Urinary bladder (tissue), 4 donors: ENCODE measurements at places on chromosomes 2 and 18. TPM values are rescaled to one million over a fixed set of nuclear protein-coding genes. Genes with fewer than 3 reads are reported as not detected.

The EMX1 gene
- total RNA-seq, result not detected

The ACTR2 gene
- 145 TPM for total RNA-seq

The GPBAR1 gene
- 1.6 TPM for total RNA-seq

The DTNA gene
- 31.7 TPM for total RNA-seq

The COLEC12 gene
- total RNA-seq, result 92.7 TPM

The UGT1A8 gene
- total RNA-seq, result 0.16 TPM

The PDE1A gene
- 49.9 TPM for total RNA-seq

DNA sequence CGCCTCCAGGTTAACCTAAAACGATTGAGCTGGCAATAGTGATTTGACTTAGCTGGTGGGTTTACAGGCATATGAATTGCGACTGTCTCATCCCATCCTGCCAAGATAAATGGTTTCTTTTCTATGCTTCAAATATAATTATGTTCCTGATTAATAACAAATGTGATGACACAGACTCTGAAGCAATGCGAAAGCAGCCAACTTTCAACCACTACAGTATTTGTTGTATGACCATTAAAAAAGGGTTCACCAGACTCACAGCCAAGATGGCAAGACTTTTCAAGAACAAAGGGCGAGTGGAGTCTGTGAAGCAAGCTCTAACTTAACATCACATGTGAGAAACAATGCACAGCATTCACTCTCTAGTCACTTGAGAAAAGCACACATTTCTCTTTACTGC is 186.6 kb downstream of the PID1 start:
- no peak for DNase-seq

DNA sequence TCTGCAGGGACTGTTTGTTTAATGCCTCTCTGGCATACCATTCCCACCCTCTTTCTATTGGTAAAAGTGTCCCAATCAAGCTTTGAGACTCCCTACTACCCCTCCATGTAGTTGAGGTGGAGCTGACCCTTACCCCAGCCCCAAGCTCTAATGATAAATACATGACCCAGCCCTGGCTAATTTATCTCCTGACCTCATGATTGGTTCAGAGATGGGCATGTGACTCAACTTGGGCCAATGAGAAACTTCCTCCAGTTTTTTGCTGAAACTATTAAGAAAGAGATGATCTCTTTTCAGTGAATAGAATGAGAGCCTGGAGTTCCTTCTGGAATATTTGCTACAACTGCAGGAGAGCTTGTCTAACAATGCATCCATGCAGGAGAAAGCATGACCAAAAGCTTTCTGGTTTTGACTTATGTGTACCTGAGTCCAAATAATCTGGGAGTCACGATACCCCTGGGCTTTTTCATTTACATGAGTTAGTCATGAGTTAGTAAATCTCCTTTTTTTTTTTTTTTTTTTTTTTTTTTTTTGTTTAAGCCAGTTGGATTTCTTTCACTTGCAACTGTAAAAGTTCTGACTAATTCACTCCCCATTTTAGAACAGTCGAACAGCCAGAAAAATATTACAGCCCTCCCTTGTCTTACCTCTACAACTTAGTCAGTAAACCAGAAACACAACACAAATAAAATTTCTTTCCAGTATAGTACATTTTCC is 66.5 kb upstream of the TLK1 start:
- no peak for DNase-seq

DNA sequence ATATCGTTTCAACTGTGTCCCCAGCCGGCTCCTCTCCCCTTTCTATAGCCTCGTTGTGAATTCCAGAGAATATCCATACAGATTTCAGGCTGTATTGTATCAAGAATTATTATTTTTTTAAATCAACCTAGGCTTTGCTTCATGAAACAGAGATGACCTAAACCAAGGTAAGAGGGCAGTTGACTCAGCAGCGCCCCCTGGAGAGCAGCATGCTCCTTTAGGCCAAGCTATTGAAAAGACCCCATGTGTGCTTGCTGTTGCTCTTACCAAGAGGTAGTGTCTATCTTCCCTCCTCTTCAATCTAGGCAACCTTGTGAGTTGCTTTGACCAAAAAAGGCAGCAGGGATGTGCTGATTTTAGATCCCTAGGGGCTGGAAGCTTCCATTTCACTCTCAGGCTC is 426.7 kb upstream of the SMIM21 start:
- no peak for DNase-seq

- no peak for DNase-seq
These were observed 654 bp downstream of the PIK3C3 start for GRCh38 chr18:41955688-41956087.

DNA sequence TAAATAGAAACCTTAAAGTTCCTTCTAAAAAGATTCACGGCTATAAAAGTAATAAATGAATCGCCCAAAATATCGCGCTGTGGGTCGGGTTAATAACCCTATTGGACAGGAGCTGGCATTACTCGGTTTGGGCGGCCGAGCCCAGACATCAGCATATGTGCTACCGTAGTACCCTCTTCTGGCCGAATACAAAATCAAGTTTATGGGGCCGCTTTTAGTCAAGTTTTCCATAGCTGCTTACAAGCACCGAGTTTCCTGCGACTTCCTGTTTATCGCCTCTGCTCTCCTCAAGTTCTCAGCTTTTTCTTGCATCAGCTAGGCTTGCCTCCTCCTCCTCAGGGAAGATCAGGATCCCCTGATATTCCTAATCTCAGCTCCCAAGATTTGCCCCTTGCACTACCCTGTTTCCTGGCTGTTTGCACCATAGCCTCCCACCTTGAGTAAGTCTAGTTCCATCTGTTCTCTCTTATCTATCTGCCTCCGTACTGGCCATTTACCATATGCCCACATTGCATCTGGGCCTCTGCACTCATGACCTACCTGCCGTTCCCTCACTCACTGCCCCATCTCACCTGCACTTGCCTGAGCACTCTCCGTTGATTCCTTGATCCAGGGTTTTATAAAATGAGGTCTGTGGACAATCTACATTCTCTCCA is 56.1 kb downstream of the SLC35F5 start:
- DNase-seq, result no peak

- DNase-seq, result peak; percentile 17
These were observed 921 bp downstream of the VAPA start for GRCh38 chr18:9914584-9915290.

DNA sequence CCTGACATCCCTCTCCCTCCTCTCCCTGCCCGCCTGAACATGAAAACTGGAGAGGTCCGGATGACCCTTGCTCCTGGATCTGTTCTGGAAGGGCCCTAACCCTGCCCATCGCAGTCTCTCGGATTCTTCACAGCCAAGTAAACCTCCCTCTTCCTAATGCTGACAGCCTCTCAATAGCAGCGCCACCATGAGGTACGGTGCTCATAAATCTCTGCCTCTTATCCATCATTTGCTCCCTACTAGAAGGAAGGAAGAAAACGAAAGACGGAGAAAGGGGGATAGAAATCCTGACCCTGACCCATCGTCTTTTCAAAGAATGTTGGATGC is 257.9 kb downstream of the BCL11A start:
- no peak for DNase-seq

DNA sequence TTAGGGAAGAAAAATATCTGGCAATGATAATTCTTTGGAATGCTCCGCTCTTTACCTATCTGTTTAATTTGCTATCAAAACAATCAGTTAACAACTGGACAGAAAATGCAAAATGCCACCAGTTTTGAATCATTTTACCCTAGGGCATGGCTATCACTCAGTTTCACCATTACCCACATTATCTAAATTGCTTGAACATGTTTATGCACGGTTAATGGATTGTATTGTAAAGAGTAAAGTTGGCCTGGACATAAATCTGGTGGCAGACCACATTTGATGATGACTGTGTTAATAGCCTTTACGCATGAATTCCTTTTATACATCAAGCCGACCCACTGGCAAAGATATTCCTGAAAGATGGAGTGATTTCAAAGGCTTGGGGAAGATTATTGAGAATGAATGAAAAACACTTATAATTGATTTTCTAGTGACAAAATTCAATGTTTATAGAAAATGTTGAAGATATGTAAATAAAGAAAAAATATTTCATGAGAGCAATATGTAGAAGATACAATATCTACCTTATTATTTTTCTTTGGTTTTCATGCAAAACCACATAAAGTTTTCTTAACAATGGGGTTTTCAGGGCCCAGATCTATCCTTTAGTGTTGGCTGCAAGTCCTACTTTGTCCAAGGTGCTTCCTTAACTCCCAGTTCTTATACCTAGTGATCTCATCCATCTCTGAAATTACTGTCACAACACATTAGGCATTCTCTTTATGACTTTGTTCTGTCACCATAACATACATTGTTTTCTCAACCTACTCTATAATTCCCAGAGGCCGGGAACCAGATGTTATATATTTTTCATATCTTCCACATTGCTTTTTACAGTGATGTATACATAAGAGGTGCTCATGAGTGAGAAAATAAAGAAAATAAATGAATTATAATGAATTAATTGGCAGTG is 265.1 kb downstream of the RIT2 start:
- no peak for DNase-seq

DNA sequence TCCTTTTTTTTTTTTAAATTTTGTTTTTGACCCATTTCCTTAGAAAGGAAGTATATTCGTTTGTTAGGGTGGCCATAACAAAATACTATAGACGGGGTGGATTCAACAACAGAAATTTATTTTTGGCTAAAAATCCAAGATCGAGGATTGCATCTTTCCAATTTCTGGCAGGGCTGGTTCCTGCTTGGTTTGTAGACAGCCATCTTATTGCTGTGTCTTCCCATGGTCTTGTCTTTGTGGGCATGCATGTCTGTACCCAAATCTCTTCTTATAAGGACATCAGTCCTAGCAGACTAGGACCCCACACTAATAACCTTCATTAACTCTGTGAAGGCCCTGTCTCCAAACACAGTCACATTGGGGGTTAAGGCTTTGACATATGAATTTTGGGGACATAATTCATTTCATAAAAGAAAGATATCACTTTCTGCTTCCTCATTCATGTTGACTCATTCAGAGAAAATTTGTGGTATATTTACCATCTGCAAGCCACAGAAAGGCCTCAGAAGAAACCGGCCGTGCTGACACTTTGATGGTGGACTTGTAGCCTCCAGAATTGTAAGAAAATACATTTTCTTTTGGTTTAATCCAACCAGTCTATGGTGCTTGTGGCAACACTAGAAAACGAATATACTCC is 262.1 kb downstream of the LPIN1 start:
- no peak for DNase-seq

DNA sequence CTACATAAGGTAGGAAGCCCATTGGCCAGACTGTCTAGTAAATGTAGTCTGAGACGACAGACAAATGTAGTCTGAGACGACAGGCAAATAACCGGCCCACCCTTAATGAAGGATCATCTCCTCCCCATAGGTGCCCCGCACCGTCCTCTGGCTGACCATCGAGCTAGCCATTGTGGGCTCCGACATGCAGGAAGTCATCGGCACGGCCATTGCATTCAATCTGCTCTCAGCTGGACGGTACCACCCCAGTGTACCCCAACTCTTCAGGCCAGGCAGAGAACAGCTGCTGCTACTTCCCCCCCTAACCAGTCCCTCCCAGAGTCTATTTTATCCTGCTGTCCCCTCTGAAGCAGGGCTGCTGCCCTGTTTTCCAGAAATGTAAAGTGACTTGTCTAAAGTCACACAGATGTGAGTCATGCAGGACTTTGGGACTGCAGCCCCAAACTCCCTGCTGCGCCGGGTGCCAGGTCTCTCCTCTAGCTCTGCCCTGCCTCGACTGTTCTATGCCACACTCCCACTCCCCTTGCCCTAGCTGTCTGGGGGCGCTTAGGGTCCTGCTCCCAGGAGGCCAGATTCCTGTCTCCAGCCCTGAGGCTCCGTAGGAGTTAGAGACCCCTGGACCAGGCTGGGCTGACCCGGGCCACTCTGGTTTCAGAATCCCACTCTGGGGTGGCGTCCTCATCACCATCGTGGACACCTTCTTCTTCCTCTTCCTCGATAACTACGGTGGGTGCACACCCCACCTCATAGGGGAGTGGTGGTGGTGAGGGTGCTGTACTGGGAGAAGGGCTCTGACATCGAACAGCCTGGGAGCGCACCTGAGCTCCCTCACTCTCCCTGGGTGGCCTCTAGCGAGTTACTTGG is 4.7 kb downstream of the SLC11A1 start:
- no peak for DNase-seq

DNA sequence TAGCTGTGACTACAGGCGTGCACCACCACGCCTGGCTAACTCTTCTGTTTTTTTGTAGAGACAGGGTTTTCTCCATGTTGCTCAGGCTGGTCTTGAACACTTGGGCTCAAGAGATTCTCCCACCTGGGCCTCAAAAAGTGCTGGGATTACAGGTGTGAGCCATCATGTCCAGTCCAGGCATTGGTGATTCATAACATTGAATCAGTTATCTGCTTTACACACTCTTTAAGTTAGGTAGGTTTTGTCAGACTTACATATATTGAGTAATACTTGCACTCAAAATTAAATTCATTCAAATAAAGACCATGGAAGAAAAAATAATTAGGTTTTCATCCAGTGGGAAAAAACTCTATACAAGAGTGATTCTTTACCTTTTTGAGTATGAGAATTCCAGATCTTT is 93.2 kb upstream of the XPO1 start:
- DNase-seq, result no peak

DNA sequence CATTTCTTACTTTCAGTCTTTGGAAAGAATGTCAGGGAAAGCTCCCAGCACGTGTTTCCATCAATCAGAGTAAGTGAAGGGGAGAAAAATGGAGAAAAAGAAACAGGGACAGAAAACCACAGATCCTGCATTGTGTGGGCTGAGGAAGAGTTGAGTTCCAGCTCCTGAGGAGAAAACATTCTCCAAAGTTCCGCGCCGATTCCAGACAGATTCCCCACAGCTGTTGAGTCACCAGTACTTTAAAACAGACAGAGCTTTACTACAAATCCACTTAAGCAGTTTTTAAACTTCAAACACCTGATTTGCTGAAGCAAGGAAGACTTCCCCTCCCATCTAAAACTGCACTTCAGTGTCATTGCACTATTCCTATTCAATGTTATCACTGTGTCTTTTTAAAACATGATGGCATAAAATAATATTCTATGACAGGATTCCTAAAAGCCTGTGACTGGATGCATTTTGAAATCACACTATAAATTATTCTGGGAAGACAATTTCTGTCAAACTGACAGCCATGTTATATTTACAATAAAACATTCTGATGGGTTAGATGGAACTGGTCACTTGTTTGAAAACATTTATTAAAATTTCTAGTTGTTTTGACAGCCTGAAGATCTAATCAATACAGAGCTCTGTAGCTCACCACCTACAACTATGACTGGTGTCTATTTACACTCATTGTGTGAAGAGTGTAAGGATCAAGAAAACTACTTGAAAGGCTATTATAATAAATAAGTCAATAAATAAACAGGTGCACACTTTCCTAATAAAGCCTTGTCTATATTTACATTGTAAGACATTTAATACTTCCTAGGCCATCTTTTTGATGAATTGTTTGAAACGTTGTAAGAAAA is 40.9 kb downstream of the TCF4 start:
- DNase-seq, result no peak

DNA sequence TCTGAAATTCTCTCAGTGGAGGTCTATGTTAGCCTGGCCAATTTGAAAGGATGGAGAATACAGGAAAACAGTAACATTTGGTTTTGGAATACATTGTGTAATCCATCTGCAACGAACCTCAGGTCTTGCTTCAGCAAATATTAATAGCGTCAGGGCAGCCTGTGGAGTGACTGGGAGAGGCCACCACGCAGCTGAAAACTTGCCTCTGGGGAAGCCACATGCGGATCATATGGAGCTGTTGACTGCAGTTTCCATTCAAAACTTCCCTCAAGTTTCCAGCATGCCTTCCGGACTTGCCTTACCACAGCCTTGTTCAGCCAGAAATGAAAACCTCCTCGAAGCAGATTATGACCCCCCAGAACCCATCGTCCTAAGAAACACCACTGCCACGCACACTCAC is 25.7 kb downstream of the BCL11A start:
- DNase-seq, result no peak
